Cardiac muscle cell (in vitro differentiated cells and primary cell): ENCODE measurements at places on chromosomes 1 and 21. TPM values are rescaled to one million over a fixed set of nuclear protein-coding genes. Genes with fewer than 3 reads are reported as not detected.

CDK18 gene
- total RNA-seq: 22.3 and 42.0 TPM in 2 replicates

GJA4 gene
- total RNA-seq: 0.07 and 0.42 TPM in 2 replicates

SPRR5 gene
- not detected in 2 replicates for total RNA-seq

FMO4 gene
- total RNA-seq: 3.5 and 4.1 TPM in 2 replicates

BRINP2 gene
- total RNA-seq: 8.9 and 20.6 TPM in 2 replicates

FHAD1 gene
- total RNA-seq: 0.53 and 0.74 TPM in 2 replicates

FAM72B gene
- 1.0 and 6.8 TPM in 2 replicates for total RNA-seq

FMN2 gene
- 0.42 and 0.95 TPM in 2 replicates for total RNA-seq

KRTAP21-2 gene
- not detected in 2 replicates for total RNA-seq

NDUFS2 gene
- total RNA-seq: 183 and 204 TPM in 2 replicates

SLC1A7 gene
- total RNA-seq: not detected in 2 replicates
